ENCODE measurements at places on chromosomes 5 and 9.

- DNase-seq, result no peak
Measured at GRCh38 chr9:102237520-102237919, 499.1 kb upstream of the GRIN3A start.

DNA sequence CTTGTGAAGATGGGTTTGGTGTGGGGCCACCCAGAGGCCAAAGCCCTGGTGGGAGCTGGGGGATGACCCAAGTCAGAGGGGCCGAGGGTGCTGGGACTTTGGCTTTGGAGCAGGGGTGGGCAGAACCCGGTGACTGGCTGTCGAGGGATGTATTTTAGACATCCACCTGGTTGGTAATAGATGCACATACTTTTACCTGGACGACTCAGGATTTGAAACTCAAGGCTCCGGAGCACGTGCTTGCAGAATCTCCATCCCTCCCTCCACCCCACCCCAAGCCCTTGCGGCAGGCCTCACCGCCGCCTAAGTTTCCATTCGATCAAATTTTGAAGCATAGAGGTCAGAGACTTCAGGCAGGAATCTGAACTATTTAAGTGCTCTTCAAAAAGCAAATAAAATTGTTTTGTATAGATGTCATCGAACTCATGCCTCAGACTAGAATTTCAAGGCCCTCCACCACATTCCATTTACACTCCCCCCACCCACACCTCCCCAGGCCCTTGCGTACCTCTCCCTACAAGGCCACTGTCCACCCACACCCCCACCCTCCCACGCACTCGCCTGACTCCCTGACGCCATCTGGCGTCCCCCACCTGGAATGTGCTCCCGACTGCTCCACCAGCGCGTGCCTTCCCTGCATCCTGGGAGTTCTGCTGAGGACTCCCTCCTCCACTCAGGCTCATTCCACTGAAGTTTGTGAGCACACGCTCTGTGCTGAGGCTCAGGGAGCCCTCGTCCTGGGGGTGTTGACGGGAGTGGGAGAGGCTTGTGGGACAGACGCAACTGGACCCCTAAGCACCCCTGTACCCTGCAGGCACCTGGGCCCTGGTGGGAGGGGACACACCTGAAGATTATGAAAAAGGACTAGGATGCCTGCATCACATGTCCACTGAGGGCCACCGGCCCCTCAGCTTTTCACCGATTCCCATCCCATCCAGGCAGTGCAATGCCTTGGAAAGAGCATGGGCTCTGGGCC, 56.4 kb upstream of the RPL26L1 start:
- no peak for DNase-seq

DNA sequence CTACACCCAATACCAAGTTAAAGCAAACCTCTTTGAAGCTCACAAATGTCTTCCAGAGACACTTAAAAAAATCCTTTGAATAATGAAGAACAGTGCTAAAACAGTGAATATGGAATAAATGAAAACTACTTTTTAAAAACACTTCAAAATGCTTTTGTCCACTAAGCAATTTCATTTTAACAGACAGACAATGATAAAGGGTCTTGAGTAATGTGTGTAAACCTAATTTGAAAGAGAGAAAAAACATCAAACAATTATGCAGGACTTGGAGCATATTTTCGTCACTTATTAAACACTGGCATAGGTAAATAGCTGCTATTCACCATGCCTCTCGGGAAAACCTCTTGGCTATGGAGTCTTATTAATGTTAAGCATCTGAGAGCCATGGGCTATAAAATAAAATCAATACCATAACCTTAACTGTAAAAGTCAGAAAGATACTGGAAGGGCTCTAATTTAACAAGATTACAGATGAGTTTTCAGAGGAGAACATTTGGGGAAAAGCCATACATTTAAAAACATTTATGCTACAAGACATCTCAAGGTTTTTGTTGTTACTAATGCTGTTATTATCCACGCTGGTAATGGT, 177.8 kb downstream of the NFIB start:
- DNase-seq, result no peak

DNA sequence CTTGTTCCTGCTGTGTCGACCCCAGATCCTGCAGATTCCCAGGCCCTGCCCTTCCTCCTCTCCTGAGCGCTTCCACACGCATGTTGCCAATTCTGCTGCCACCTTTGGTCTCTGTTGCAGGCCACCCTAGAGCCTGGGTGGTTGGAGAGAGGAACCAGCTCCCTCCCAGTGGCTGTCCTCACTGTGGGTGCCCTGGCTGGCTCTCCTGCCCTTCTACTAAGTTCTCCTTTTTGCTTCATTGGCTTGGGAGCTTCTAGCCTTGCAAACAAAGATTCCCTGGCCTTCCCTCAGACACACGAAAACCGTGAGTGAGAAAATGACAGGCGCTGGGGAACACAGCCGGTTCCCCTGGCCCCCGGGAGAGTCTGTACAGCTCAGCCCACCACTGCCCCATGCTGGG, 14.2 kb upstream of the NCS1 start:
- no peak for DNase-seq

DNA sequence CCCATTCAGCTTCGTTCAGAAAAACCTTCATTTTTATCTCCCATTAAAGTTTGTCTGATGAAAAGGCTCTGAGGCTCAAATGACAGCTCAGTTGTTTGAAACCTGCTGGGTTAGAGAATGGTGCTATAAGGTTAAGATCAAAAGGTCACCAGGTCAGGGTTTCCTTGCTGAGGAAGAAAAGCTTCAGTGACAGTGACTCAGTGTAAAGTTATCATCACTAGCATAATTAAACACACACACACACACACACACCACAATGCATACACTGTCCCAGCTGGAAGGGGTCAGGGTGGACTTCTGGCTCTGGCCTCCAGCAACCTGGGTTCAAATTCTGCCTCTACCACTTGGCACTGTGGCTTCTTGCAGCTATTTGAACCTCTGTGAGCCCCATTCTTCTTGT, 281.1 kb downstream of the DOCK8 start:
- no peak for DNase-seq

- no peak for DNase-seq
Measured at GRCh38 chr9:128243215-128244018, 32.4 kb downstream of the GOLGA2 start.

DNA sequence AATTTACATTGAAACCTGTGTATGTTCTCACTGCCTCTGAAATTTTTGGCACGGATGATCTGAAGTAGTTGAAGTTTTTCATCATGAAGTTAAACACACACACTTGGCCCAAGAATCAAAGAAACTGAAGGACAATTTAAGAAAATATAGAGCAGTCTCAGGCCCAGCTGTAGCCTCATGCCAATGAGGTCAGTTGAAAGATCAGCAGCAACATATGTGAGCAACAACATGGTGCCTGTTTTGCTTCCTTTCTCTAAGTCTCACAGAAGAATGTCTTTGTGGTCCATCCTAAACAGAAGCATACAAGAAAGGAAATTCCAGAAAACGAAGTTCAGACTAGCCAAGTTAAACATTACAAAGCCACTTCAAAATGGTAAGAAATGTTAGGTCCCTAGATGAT, 1737.2 kb downstream of the MAT2B start:
- no peak for DNase-seq

GRCh38 chr9:109231593-109231992, 64.5 kb upstream of the FRRS1L start:
- DNase-seq, result no peak

- DNase-seq, result no peak
Measured at GRCh38 chr9:7907551-7908337, 108.2 kb upstream of the DMAC1 start.

DNA sequence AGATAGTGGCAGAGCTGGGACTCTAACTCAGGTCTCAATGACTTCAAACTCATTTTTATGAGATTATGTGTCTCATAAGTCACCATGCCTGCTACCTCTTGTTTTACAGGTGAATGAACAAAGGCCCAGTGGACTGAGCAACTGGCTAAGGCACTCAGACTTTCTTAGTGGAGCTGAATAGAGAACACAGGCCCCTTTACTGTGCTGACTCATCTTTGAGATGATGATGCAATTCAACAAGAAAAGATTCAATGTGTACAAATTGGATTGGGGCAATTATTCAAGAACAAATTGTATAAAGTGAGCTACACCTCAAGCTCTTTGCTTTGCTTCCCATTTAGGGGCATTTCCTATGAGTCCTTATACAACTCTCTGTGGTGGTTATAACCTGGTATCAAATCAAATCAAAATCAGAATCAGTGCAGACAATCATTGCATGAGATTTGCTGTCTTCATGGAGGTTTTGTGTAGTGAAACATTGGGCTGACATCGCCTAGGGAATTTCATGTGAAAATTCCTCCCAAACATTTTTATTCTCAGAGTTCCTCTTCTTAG, 84.3 kb upstream of the PPP2R2B start:
- DNase-seq, result no peak

- no peak for DNase-seq
Measured at GRCh38 chr9:93952784-93953495, 2.2 kb downstream of the BARX1 start.

DNA sequence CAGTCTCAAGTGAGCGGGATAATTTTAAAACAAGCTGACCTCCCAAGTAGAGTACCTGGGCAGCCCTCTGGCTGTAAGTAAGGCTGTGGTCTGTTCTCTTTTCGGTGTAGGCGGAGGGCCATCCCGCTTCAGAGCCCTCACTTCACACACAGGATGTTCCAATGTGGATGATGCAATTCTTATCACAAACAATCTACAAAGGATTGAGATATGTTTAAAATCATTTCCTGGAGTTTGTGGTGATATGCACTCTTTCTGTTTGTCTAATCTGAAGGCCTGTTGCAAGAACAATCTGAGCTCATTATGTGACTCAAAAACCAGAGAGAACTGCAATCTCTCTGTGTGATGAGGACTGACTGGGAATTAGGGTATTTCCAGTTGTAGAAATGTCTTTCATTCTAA, 42.5 kb downstream of the ITGA2 start:
- DNase-seq, result no peak

DNA sequence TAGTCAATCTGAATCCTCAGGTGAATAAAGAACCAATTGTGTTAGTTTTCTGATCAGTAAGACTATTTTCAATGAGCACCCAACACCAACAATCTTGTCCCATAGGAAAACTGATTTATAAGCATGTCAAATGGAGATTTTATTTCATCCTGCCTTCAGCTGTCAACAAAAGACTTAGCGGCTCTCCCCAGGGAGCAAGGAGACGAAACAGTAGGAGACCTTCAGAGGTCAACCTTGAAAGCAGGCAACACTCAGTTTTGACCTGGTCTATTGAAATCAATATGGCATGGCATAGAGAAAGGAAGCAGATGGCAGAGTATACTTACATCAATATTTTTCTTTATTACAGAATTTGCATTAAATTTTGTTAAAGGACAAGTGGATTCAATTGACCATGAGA, 34.1 kb downstream of the ZNF622 start:
- DNase-seq, result no peak

GRCh38 chr5:135993880-135994636, 34.7 kb upstream of the TGFBI start:
- no peak for DNase-seq

GRCh38 chr9:93112116-93112863, 16.3 kb downstream of the CARD19 start:
- DNase-seq, result no peak

DNA sequence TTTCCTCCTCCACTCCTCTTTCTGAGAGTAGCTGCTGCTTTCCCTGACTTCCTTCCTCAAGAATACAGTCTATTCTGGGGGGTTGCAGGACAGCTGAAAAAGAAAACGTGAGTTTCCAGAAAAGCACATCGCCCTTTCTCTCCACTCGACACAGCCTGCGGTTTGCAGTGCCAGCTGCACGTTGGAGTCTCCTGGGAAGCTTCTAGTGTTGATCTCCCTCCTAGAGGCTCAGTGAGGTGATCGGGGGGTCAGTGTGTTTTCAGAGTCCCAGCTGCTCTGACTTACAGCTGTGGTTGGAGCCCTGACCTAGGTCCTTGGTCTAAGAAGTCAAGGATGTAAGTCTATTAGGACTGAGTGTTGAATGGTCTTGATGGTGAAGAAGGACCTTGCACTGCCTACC, 25.0 kb upstream of the SUSD3 start:
- DNase-seq, result no peak

DNA sequence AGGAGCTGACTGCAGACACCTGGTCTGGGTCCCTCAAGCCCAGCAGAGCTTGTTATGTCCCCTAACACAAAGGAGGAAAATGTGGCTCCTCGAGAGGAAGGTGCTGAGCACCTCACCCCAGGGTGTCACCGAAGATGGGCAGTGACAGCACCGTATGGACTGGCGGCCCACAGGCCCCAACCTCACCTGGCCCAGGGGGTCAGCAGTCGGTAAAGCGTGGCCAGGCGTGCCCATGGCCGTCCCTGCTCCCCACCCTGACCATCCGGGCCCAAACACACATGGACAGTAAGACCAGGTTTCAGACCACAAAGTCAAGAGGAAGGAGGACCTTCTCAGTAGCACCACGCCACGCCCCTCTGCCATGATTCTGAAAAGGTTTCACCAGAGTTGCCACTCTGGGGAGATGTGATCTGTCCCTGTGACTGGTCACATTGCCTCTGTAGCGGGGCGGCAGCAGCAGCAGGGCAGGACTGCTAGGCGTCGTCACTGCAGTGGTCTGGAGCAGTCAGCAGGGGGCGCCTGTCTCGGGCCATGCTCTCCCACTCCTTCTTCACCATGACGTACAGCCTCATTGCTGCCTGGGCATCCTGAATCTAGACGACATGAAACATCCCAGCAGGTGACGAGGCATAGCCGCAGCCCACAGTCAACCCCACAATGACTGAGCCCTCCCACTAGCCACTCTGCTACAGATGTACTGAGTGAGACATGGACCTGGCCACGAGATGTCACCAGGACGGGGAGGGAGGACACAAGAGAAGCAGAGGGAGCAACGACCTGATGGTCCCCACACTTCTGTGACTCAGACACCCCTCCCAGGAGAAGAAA, 11.1 kb downstream of the REXO4 start:
- peak; percentile 80 for DNase-seq

DNA sequence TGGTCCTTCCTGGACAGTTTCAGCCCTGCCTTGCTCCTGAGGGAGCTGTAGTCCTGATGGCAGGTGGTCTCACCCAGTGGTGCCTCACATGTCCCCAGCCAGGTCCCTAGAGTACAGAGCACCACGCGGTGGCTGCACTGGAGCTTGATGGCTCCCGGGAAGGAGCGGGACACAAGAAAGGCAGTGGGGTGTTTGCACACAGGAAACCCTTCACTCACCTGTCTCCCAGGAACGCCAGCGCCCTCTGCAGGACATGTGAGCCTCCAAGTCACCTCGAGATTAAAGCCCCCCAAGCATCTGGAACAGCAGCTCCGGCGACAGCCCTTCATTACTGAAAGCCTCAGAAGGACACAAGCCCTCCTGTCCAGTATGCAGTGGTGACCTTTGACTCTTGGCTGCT, 19.9 kb upstream of the TMEM250 start:
- DNase-seq, result no peak

- DNase-seq, result no peak
Measured at GRCh38 chr5:141039517-141039916, 11.7 kb upstream of the PCDHB1 start.

- DNase-seq, result no peak
Measured at GRCh38 chr5:76813982-76814562, 4.8 kb upstream of the F2RL1 start.

- DNase-seq, result no peak
Measured at GRCh38 chr5:172119921-172120688, 67.9 kb downstream of the STK10 start.

Measured in stimulated activated CD4-positive, alpha-beta T cell treated with anti-CD3 and anti-CD28 coated beads, Interleukin-15, amount 100 ng/mL, for 48 hours (primary cell).